Activated CD8-positive, alpha-beta memory T cell treated with anti-CD3 and anti-CD28 coated beads, Interleukin-2, amount 10 ng/mL, durations not matched to agents 7 days and 5 days (primary cell): ENCODE measurements at places on chromosomes 7 and 10. TPM values are rescaled to one million over a fixed set of nuclear protein-coding genes. Genes with fewer than 3 reads are reported as not detected.

DNA sequence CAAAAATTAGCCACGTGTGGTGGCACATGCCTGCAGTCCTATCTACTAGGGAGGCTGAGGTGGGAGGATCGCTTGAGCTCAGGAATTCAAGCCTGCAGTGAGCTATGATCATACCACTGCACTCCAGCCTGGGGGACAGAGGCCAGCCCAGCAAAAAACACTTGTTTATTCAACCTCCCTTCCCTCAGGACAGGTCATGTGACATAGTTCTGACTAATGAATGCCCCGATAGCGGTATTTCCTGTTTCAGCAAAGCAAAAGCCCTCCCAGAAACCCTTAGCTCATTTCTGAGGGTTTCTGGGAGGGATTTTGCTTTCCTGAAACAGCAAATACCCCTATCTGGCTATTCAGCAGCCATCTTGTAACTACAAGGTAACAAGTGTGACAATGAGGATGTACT lies 157.1 kb downstream of the GATA3 start:
- no peak for DNase-seq
- no peak overlapping the region for H3K4me3 ChIP-seq
- H3K27me3 ChIP-seq = peaks cover 3% of the 10 kb centered on the region
- peaks cover 13% of the 10 kb centered on the region for H3K36me3 ChIP-seq
- peaks cover 3% of the 10 kb centered on the region for H3K4me1 ChIP-seq
- no peak overlapping the region for H3K27ac ChIP-seq

- peaks cover 57% of the 10 kb centered on the region for H3K4me1 ChIP-seq
- DNase-seq = peak; percentile 49
- H3K27ac ChIP-seq = peak within 1 kb of the TSS; percentile 95
- peak within 1 kb of the TSS; percentile 89 for H3K4me3 ChIP-seq
- peaks cover 50% of the 10 kb centered on the region for H3K36me3 ChIP-seq
- peaks cover 5% of the 10 kb centered on the region for H3K27me3 ChIP-seq
Measured at GRCh38 chr10:95756041-95756761, at the start of gene ENTPD1. TSS of gene ENTPD1 (plus strand) at chr10:95756163. CDS start at chr10:95756240, 77 bp downstream.

- H3K27me3 ChIP-seq = no peaks in the 10 kb centered on the region
- no peak overlapping the region for H3K27ac ChIP-seq
- peaks cover 22% of the 10 kb centered on the region for H3K4me1 ChIP-seq
- peak; percentile 45 for DNase-seq
Measured at GRCh38 chr7:107815254-107815882, 12.3 kb upstream of the SLC26A3 start.

DNA sequence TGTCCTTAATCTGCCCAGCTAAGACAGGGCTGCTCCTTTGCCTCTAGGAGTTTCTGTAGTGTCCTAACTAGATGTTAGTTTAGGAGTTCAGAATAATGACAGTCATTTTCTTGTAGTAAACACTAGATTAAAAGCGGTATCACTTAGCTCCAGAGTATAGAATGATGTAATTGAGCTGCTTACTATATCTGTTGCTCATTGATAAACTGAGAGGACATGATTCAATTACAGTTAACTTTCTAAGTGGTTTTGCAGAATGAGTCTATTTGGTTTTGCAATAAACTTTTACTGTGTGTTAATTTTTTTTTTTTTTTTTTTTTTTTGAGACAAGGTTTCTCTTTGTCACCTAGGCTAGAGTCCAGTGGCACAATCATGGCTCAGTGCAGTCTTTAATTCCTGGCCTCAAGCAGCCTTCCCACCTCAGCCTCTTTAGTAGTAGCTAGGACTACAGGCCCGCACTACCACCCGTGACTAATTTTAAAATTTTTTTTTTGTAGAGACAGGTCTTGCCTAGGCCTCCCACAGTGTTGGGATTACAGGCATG lies 1.8 kb downstream of the STMP1 start:
- H3K4me1 ChIP-seq = peaks cover 37% of the 10 kb centered on the region
- H3K36me3 ChIP-seq = peaks cover 18% of the 10 kb centered on the region
- no peak overlapping the region for H3K27ac ChIP-seq
- H3K27me3 ChIP-seq = no peaks in the 10 kb centered on the region
- no peak for DNase-seq
- peak overlapping the region; percentile 90 for H3K4me3 ChIP-seq

DNA sequence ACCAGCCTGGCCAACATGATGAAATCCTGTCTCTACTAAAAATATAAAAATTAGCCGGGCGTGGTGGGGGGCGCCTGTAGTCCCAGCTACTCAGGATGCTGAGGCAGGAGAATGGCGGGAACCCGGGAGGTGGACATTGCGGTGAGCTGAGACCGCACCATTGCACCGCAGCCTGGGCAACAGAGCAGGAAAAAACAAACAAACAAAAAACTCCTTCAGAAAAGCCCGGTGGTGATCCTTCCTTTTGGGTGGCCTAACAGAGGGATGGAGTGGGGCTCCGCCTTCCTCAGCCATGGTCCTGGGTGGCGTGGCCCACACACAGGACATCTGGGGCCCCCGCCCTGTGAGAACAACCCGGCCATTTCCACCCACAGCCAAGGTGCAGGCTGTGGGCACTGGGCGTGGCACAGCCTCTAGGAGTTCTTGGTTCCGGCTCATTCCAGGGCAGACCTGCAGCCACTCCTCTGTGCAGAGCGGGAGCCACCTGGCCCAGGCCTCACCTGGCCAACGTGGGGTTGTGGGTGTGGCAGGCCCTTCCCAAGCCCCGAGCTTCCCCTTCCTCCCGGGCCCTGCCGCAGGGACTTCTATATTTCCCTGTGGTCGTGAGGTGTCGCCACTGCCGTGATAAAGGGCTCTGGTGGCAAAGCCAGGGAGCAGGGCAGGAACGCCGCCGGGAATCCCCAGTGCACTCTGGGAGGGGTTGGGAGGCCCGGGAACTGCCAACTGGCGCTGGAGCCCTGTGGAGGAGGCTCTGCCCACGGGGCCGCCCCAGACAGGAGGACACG lies 37.6 kb downstream of the GET4 start:
- H3K4me1 ChIP-seq = no peaks in the 10 kb centered on the region
- no peak overlapping the region for H3K4me3 ChIP-seq
- no peaks in the 10 kb centered on the region for H3K36me3 ChIP-seq
- no peak overlapping the region for H3K27ac ChIP-seq

GRCh38 chr7:45469103-45469502 lies 105.1 kb upstream of the ADCY1 start:
- peaks cover 14% of the 10 kb centered on the region for H3K27me3 ChIP-seq
- H3K4me1 ChIP-seq = no peaks in the 10 kb centered on the region
- H3K4me3 ChIP-seq = no peak overlapping the region

DNA sequence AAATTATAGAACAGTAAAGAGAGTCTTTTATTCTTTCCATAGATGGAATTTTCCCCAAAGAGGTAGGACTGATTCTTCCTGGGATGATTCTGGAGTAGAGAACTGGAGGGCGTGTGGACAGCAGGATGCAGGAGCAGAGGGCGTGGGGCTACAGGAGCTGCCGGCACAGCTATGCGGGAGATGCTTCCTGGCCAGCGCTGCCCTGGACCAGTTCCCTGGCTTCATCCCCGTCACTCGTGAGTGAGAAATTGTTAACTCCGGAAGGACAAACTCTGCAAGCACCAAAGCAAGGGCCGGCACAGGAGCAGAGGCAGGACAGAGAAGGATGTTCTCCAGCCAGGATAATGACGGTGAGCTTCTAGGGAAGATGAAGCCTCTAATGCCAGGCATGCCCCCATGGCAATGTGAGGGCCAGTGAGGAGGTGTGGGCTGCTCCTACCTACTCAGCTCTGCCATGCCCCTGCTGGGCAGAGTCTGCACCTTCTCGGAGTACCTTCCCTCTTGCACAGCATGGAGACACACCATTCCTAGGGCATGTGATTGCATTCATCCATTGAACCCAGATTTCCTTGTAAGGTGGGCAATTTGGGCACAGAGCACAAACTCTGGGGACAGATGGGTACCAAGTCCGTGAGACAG lies 760.9 kb upstream of the IGFBP3 start:
- no peaks in the 10 kb centered on the region for H3K36me3 ChIP-seq
- no peak for DNase-seq
- no peaks in the 10 kb centered on the region for H3K27me3 ChIP-seq

- no peaks in the 10 kb centered on the region for H3K36me3 ChIP-seq
- peaks cover 24% of the 10 kb centered on the region for H3K27me3 ChIP-seq
- no peaks in the 10 kb centered on the region for H3K4me1 ChIP-seq
- no peak overlapping the region for H3K4me3 ChIP-seq
- no peak for DNase-seq
Measured at GRCh38 chr10:77630507-77630848, 7.1 kb downstream of the KCNMA1 start.

GRCh38 chr10:130403153-130404075 lies 267.2 kb downstream of the GLRX3 start:
- H3K4me3 ChIP-seq = no peak overlapping the region
- no peaks in the 10 kb centered on the region for H3K36me3 ChIP-seq
- H3K27me3 ChIP-seq = no peaks in the 10 kb centered on the region
- DNase-seq = no peak
- no peaks in the 10 kb centered on the region for H3K4me1 ChIP-seq

DNA sequence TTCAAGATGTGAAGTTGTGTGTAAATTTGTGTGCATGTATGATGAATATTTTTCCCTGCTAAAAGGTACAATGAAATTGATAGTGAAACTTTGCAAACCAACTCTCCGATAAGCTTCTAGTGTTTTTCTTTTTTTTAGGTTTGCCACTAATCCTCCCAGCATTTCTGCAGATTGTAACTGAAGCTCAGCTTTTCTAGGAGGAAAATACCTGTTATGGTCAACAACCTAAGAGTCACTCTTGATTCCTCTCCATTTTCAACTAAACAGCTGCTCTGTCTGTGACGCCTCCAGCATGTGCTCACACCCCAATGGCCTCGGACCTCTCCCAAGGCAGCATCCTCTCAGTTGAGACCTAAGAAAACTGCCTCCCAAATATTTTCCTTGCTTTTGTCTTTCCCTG lies 406.2 kb downstream of the KCNMA1 start:
- H3K27me3 ChIP-seq = peaks cover 4% of the 10 kb centered on the region
- H3K4me1 ChIP-seq = no peaks in the 10 kb centered on the region
- no peaks in the 10 kb centered on the region for H3K36me3 ChIP-seq
- no peak for DNase-seq

DNA sequence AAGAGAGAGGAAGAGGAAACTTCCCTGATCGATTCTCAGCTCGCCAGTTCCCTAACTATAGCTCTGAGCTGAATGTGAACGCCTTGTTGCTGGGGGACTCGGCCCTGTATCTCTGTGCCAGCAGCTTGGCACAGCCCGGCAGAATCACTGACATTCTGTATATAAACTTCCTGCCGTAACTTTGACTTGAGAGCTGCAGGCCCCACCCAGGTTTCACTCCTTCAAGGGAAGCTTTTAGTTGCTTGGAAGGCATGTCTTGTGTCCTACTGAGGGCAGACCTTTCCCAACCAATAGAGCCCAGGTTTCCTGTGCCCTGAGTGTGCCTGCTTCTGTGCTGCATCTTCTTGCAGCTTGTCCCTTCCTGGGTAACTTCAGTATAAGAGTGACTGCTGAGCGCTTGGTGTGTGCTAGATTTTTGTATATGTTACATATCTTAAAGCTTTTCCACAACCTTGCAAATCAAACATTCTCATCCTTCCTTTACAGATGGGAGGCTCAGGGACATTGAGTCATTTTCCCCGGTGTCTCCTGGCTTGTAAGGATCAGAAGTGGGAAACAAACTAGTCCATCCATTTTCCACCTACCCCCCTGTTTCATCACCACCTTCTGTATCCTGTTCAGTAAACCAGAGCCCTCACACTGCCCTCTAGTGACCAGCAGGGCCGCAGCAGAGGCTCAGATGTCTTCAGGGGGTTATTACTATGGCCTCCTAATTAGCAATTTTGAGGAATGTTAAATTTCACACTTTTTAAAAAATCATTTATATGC lies 225.2 kb upstream of the PRSS58 start:
- peak overlapping the region; percentile 23 for H3K4me3 ChIP-seq
- H3K4me1 ChIP-seq = peaks cover 26% of the 10 kb centered on the region
- H3K27me3 ChIP-seq = no peaks in the 10 kb centered on the region
- no peaks in the 10 kb centered on the region for H3K36me3 ChIP-seq

- H3K4me3 ChIP-seq = no peak overlapping the region
- H3K36me3 ChIP-seq = no peaks in the 10 kb centered on the region
- no peaks in the 10 kb centered on the region for H3K27me3 ChIP-seq
- no peak overlapping the region for H3K27ac ChIP-seq
- DNase-seq = no peak
Measured at GRCh38 chr7:79936281-79936983, 198.2 kb upstream of the GNAI1 start.

The EPHB4 gene
- total RNA-seq = 2.0 TPM

The FAM131B gene
- 2.3 TPM for total RNA-seq

The LDB3 gene
- 0.23 TPM for total RNA-seq

The TMEM178B gene
- 0.18 TPM for total RNA-seq

The PAPOLB gene
- total RNA-seq = 0.06 TPM

The VWA2 gene
- total RNA-seq = not detected

The JAKMIP3 gene
- 0.19 TPM for total RNA-seq

The CCDC172 gene
- total RNA-seq = not detected

The PTPRN2 gene
- total RNA-seq = 3.2 TPM
